ENCODE measurements at places on chromosomes 3 and 15.

- no peak for DNase-seq
Observed at GRCh38 chr3:193788189-193788991, 195.4 kb downstream of the OPA1 start.

DNA sequence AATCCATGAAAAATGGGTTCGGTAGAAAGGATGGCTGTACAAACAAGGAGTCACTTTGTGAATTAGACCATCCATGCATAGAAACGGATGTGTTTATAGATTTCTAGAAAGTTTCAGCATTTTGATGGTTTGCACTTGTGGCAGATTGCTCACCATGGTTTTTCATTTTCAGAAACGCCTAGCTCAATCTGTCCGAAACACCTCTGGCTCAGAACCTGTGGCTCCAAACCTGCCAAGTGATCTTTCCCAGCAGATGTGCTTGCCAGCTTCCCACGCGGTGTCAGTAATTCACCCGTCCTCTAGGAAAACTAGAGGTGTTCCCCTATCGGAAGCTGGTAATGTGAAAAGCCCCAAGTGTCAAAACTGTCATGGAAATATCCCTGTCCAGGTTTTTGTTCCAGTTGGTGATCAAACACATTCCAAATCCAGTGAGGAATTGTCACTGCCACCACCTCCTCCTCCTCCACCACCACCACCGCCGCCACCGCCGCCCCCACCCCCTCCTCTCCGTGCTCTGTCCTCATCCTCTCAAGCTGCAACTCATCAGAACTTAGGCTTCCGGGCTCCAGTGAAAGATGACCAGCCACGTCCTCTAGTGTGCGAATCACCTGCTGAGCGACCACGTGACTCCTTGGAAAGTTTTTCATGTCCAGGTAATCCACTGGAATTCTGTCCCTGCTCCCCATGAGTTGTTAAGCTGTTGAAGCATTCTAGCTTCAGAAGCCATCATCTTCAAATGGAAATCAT, 21.2 kb downstream of the WHAMM start:
- no peak for DNase-seq

DNA sequence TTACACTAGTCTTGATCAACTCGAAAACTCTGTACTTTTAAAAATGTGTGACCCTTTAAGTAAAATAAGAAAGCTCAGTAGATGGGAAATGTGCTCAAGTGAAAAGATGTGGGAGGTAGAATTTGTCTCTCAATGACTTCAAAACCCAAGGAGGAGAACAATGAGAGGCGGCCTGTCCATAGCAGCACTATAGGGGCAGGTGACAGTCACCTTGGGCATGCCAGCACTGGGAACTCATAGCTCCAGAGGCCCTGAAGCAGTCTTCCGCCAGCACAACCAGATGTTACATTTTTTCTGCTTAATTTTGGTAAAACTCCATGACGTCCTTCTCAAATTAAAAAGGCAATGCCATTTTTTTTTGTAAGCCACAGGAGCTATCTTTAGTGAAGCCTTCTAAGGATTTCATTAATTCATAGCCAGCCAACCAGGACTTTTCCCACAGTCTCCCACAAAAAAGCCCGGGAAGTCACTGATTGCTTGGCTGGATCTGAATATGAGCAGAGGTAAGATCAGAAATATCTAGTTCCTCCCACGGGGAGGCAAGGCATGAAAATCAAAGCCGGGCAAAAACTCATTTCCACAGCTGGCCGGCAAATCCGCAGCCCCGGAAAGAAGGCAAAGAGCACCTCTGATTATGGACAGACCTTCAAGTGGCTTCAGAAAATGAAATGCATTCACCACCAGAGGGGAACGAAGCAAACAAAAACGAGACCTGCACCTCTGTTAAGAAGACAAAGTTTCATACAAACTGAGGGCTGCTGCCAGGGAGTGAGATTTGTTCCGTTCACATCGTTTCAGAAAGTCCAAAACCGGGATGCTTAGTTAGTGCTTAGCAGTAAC, 10.5 kb downstream of the IL17RD start:
- no peak for DNase-seq

GRCh38 chr3:114831861-114832260, 315.2 kb downstream of the ZBTB20 start:
- DNase-seq, result no peak

GRCh38 chr3:103048068-103048722, 613.4 kb downstream of the ZPLD1 start:
- no peak for DNase-seq

GRCh38 chr3:68878322-68878721, 54.0 kb downstream of the TAFA4 start:
- no peak for DNase-seq

GRCh38 chr3:127867986-127868385, 45.7 kb upstream of the MGLL start:
- no peak for DNase-seq

- DNase-seq, result no peak
Observed at GRCh38 chr3:97996988-97997387, 24.8 kb upstream of the RIOX2 start.

DNA sequence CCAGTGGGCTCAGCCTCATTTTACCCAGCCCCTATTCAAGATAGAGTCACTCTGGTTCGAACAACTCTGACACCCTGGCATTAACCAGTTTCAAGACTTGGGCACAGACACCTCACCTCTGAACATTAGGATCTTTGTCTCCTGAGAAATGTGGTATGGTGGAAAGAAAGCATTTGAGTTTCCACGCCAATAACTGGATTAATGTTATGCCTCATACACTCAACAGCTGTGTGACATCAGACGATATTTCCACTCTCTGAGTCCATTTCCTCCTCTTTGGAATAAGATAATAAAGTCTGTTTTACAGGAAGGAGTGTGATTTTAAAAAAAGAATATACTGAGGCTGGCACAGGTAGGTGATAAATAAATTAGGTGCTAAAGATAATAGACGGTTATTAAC, 121.3 kb upstream of the CHL1 start:
- DNase-seq, result no peak

DNA sequence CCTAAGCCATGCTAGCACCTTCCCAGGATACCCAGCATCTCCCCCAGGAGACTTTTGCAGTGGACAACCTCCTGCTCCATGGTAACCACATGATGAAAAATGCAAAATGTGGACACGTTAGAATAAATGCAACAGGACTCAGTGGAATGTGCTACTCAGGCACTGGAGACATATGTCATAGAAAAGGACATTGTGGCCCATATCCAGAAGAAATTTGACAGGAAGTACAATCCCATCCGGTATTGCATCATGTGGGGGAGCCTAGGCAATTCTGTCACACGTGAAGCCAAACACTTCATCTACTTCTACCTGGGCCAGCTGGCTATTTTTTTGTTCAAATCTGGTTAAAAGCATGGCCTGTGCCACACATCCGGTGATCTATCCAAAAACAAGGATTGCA, 227.2 kb upstream of the GPR149 start:
- no peak for DNase-seq

DNA sequence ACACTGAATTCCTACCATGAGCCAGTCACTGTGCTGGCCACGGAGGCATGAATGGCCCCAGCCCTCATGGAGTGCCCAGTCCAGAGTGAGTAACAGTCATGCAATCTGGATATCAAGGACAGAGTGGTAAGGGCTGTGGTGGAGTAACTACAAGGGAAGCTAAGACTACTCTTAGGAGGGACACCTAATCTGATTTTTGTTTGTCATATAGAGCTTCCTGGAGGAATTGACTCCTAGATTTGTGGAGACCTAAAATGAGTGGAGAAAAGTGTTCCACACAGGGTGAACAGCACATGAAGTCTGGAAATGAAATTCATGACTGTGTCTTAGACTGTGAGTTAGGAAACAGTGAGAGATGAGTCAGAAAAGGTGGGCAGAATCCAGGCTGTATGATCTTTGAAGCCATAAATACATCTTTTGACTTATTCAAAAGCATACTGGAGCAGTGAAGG, 219.9 kb downstream of the NFKBIZ start:
- DNase-seq, result no peak

DNA sequence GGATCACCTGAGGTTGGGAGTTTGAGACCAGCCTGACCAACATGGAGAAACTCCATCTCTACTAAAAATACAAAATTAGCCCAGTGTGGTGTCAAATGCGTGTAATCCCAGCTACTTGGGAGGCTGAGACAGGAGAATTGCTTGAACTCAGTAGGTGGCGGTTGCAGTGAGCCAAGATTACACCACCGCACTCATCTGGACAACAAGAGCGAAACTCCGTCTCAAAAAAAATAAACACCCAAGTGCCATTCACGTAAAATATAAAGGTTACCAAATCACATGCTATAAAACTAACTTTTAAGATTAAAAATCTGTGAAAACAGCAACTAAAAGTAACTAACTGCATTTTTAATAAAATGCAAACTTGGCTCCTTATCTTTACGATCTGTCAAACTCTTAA, 8.9 kb downstream of the TRIM59 start:
- DNase-seq, result no peak
